ENCODE measurements at places on chromosomes 11 and 22.

DNA sequence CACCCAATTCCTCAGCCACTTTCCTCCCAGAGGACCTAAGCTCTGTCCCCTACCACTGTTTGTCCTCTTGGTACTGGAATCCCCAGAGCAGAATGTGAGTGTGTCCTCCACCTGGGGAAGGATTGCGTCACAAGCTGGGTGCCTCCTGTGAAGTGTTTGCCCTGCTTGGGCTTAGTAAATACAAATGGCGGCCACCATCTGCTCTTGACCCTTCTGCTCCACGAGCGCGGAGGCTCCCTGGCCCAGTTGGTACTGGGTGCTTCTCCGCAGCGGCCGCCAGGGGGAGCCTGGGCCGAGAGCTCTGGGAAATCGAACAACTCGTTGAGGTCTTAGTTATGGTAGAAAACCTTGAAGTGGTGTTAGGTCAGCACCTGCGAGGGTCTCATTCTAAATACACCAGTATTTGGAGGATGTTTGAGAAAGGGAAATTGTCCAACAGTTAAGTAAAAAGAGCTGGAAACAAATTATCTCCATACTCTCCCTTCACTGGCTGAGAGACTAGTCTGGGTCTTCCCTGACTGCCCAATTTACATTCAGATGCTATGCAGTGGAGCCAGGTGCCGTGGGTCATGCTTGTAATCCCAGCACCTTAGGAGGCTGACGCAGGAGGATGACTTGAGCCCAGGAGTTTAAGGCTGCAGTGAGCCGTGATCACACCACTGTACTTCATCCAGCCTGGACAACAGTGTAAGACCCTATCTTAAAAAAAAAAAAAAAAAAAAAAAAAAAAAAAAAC, 74.6 kb upstream of the TEAD1 start:
- DNase-seq, result no peak

GRCh38 chr11:125165111-125165842, 726 bp downstream of the PKNOX2 start:
- DNase-seq, result no peak

- DNase-seq, result no peak
These were observed 56.2 kb downstream of the DENND5A start for GRCh38 chr11:9208726-9209501.

DNA sequence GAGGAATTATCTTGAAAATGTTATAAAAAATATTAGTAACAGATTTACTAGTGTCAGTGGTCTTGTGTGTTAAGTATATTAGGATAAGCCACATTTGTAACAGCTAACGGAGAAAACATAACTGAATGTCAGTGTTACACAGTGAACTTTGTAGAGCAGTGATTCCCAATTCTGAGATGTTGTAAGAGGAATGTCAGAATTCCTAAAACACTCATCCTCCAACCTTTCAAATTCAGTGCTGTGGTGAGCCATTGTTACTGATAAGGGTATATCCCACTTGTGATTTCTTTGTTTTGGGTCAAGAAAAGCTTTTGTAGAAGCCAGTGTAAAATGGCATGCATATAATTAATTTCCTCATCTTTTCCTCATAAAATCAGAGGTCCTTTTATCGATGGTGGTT, 61.9 kb downstream of the ARHGEF12 start:
- no peak for DNase-seq

DNA sequence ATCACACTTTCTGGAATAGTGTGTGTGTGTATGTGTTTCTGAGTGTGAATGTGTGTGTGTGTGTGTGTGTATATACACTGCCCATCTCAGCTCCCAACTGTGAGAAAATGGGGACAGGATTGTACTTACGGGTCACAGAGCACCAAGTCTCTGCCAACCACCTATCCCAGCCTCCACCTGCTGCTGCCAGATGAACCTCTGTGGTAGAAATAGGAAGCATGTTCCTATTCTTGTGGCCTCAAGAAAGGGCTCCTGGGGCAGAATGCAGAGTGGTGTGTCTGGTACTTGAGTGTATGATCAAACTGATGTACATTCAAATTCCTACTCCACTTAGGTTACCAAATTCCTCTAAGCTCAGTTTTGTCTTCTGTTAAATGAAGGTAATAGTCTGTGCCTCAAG, 14.6 kb downstream of the UBASH3B start:
- no peak for DNase-seq

GRCh38 chr11:114180301-114181055, 115.7 kb upstream of the NNMT start:
- DNase-seq, result peak; percentile 20

DNA sequence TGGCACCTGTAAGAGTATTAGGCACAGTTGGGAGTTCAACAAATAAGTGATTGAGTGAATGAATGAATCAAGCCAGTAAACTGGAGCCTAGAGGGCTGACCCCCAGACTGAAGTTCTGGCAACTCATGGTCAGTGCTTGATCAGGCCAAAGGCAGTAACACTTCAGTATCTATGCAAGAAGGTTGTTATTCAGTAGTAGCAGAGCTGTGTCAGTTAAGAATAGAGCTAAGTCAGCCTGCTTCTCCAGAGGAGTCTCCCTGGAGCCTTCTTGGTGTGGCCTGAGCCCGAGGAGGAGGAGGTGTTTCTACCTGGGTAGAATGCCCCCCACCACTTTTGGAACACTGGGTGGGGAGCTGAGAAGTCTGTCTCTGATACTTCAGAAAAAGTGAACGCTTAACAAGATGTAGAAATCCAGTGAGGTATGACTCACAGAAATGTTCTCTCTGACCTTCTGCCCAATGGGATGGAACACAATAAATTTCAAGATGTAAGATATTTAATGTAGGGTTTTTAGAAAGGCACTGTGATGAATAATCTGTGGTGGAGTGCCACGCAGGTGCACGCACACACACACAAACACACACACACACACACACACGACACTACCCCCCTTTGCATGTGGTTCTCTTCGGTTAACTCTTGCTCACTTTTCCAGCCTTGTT, 219.9 kb downstream of the HIPK3 start:
- DNase-seq, result no peak

GRCh38 chr11:108324587-108324986, 101.7 kb downstream of the ATM start:
- DNase-seq, result no peak
